ENCODE measurements at places on chromosomes 16 and 17.

DNA sequence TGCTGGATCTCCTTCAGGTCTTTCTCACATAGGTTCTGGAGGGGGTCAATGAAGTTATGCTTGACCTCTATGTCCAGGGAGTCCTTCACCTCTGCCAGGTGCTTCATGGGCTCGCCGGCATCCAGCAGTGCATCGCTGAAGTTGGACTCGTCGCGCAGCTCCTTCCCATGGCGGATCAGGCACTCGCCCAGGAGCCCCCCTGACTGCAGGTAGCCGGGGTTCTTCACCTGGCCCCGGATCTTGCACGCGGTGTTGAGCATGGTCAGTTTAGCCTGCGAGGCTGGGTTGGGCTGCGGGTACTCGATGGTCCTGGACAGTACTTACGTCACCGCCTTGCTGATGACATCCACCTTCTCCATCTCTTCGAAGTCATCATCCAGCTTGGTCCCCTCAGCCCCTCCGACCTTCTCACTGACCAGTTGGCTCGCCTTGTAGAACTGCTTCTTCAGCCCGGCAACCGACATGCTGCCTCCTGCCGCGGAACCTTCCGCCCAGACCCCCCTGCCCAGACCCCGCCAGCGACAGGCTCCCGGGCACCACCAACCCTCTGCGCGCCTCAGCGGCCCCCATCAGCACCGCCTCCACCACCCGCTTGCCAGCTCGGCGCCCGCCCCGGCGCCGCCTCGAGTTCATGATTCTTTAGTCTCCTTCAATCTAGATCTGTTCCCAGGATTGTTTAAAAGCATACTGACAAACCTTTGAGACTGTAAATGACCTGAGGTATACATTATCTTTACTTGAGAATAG lies 99.8 kb downstream of the KPNA2 start:
- DNase-seq = no peak

GRCh38 chr17:67068999-67069398 lies 24.6 kb downstream of the CACNG1 start:
- DNase-seq = no peak

GRCh38 chr16:85428168-85428898 lies 184.8 kb upstream of the GSE1 start:
- no peak for DNase-seq

GRCh38 chr17:58968426-58969061 lies 138.1 kb downstream of the TRIM37 start:
- no peak for DNase-seq

GRCh38 chr16:49332589-49333258 lies 40.9 kb upstream of the C16orf78 start:
- DNase-seq = no peak

- DNase-seq = no peak
These were observed 47.6 kb downstream of the ABCA9 start for GRCh38 chr17:69012895-69013805.

DNA sequence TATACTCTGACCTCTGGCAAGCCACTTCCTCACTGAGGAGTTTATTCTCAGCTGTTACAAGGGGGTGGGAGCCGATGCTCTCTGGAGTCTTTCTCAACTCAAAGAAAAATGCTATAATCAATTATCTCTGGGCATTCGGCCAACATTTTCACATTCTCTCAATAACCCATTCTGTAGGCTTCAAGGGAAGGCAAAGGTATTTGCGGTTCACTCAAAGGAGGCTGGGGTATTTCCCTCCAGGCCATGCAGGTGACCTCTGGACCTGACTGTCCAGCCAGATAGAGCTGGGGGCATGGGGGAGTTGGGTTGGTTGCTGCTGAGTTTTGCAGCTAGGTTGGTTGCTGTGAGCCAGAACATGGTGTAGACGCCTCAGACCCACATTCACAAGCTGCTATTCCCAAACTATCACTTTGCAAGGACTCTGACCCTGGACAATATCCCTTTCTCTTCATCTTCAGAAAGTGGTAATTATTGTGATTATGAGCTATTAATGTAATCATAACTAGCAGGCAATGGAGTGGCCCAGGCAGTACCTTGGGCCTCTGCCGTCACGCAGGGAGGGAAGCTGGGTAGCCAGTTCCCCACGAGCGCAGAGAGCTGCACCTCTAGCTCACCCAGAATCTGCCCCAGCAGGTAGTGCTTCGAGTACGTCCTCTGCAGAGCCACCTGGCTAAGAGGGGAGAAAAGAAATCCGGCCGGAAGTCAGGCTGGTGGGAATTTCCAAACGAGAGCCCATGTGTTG lies 42.1 kb downstream of the AIPL1 start:
- DNase-seq = no peak

GRCh38 chr17:81200695-81201580 lies 21.8 kb downstream of the CEP131 start:
- no peak for DNase-seq

GRCh38 chr17:35545150-35545549 lies 7.7 kb upstream of the SLFN12L start:
- DNase-seq = no peak

GRCh38 chr16:75572864-75573542 lies 6.8 kb downstream of the GABARAPL2 start:
- DNase-seq = no peak

GRCh38 chr16:991773-992172 lies 10.2 kb downstream of the SOX8 start:
- DNase-seq = no peak

DNA sequence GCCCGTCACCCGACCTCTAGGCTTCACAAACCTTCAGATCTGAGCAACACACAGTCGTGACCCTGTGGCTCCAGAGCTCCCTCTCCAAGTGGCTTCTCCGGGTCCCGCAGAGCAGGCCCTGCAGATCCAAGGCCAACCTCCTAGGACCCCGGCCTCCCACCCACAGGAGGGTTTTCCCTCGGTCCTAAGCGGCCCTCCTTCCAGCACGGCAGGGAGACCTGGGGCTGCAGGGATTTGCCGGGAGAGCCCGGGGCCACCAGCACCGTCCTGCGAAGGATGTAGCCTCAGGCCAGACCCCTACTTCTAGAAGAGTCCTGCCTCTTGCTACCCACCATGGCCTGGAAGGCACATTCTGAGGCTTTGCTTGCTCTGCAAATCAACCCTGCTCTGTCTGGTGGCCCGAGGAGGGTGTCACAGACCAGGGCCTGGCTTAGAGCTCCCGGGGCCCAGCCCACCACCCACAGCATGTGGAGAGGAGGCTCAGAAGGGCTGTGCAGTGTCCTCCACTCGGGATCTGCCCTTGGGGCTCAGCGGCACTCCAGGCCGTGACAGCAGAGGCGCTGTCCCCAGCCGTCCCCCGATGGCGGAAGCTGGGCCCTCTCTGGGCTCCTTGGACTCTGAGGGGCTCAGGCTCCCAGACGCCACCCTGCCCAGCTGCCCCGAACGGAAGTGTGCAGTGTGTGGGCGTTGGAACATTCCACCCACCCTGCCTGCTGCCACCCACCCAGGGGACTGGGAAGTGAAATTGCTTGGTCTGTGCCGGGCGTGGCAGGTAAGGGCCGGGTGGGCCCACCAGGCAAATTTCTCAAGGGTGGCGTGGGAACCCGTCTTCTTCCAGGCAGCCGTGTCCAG lies 28.8 kb upstream of the ACSF3 start:
- no peak for DNase-seq

DNA sequence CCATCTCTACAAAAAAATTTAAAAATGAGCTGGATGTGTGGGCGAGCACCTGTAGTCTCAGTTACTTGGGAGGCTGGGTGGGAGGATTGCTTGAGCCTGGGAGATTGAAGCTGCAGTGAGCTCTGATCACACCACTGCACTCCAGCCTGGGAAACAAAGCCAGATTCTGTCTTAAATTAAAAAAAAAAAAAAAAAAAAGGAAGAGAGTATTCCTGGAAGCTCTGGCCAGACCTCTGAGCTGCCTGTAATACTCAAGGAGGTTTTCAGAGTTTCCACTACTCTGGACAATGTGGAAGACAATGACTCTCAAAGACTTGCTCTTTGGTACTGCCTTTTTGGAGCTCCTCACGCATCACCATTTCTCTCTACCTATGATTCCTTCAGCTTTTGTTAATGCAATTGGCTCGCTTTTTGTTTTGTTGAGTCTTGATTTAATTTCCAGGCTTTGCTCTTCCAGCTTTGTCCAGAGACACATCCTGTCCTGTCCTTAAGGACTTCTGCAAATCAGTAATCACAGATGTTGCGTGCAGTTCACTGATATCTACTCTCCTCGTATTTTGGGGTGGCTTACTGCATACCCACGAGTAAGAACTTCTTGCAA lies 10.8 kb downstream of the CHD9 start:
- DNase-seq = no peak

- DNase-seq = no peak
These were observed 8.6 kb downstream of the C16orf96 start for GRCh38 chr16:4564661-4565267.

GRCh38 chr16:64910356-64910755 lies 211.5 kb downstream of the CDH11 start:
- DNase-seq = peak; percentile 19

- no peak for DNase-seq
These were observed 573.5 kb downstream of the WWOX start for GRCh38 chr16:78672779-78673556.

DNA sequence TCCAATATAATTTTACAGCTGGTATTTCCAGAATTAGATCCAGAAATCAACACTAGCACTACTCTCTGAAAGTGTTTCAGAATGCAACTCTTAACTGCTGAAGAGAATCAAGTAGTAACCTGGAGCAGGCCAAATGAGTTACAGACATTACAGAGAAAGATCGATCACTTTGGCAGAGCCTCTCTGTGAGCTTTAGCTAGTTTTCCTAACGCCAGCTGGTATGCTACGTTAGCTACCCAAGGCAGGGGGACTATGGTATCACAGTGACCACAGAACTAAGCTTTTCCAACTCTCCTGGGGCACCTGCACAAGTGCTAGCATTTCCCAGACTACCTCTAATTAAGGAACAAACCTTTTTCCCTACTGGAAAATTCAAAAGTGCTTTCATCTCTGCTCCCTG lies 30.4 kb downstream of the TRAF4 start:
- DNase-seq = no peak

- no peak for DNase-seq
These were observed 40.6 kb downstream of the IKZF3 start for GRCh38 chr17:39823407-39824054.

GRCh38 chr16:47626246-47626645 lies 165.1 kb downstream of the PHKB start:
- DNase-seq = no peak

- DNase-seq = no peak
These were observed 1.2 kb upstream of the HS3ST6 start for GRCh38 chr16:1919327-1919998.

GRCh38 chr16:81431554-81432353 lies 12.9 kb upstream of the CMIP start:
- no peak for DNase-seq

DNA sequence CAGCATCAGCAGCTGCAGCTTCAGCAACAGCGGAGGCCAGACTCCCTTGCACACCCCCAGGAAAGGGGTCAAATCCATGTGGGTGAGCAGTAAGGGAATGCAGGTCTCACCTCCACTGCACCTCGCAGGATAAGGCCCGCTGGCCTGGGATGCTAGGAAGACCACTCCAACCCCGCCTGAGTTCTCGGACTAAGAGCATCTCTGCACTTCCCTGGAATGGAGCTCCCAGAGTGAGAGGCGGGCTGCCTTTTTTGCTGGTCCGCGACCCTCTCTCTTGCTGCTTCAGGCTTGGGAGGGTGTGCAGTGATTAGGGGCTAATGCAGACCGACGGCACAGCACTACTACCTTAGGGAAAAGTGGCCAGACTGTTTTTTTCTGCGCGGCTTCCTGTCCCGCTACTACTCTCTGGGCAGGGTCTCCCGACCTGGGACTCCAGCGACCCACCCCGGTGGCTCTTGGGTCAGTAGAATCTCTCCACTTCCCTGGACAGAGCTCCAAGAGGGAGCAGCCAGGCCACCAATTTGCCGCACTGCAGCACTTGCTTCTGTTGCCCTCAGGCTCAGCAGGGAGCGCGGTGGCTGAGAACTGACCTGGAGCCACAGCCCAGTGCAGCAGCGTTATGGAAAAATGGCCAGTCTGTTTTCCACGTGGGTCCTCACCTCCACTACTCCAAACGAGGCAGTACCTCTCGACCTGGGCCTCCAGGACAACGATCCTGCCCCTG lies 480.4 kb downstream of the CDH8 start:
- no peak for DNase-seq

DNA sequence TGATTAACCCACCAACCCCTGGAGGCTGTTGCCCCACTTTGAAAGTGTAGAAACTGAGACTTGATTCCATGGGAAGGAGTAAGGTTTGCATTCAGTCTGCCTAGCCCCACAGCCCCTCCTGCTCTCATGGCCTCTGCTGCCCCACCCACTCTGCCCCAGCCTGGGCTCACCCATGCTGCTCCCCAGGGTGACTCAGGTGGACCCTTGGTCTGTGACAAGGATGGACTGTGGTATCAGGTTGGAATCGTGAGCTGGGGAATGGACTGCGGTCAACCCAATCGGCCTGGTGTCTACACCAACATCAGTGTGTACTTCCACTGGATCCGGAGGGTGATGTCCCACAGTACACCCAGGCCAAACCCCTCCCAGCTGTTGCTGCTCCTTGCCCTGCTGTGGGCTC lies 6.5 kb downstream of the PRSS41 start:
- DNase-seq = no peak

DNA sequence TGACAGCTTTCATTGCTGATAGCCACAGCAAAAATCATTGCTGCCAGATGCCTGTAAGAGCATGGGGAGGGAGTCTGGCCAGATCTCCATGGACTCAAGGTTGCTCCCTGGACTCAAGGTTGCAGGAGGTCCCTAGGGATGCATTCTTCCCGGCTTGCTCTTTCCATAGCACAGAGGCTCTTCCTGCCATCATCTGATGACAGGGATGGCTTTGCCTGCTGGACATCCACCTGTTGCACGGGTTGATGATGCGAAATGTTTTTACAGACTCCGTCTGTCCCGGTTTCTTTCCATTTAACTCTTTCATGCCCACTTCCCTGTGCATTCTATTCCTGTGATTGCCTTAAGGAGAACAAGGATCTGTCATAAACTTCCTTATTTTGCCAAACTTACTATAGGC lies 115.6 kb upstream of the HSBP1 start:
- no peak for DNase-seq

DNA sequence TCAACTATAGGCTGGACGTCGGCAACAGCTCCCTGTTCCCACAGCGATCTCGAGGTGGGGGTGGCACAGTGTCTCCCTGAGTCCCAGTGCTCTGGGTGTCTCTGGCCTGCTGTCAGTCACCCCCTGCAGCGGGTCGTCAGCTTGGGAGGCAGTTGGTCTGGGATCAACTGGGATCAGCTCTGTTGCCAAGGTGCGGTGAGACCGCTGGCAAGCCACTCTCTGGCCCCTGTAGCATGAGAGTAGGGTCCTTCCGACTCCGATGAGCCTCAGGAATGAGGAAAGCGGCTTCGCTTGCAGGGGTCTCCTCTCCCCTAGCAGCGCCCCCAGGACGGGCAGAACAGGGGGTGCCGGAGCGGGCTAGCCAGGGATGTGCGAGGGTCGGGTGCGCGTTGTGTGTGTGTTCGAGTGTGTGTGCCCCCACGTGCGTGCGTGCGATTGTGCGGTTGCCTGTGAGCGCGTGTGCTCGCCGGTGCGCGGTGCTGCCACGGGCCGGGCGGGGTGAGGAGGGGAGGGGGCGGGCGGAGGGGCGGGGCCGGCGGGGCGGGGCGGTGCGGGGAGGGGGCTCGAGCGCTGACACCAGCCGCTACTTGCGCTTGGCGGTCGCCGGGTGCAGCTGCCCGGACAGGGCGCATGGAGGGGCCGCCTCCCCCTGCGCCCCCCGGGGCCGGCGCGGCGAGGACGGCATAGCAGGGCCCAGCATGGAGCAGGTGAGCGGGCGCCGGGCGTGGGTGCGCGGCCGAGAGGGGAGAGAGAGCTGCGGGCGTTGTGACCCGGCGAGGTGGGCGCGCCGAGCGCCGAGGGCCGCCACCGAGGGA lies 9.4 kb upstream of the ARHGAP23 start:
- no peak for DNase-seq
